ENCODE measurements at places on chromosomes 1 and 21.

DNA sequence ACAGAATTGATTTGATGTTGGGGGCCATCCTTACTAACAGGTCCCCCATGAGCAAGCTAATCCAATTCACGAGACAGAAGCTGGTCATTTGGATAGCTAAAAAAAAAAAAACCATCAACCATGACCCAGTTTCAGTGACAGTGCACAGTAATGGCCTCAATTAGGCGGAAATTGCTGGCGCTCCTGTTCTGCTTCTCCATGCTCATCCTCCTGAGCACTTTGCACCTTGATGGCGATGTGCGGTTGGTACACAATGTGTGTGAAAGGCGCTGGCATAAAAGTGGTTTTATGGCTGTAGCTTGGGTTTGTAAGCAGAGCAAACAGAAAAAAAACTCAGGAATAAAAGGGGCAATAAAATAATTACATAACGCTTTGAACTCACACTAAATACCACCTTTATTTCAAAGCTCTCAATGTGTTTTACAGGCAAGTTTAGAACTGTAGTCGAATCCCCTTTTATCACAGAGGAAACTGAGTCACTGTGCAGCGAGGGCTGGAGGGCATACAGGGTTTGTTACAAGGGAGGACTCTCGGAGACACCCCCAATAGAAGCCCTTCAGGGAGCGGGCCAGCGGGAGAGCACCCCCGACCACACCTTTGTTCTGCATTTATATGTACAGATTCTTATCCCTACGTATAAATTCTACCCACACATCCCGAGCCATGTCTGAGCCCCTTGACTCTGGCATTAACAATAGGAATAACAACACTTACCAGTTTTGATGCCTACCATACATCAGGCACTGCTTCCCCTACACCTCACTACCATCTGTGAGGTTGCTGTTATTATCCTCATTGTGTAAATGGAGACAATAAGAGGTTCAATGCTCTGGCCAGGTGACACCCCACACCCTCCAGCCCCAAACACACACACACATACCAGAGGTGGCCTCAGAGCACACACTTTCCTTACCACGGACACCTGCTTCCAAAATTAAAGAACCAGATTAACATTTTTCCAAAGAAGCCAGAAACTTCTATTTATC lies 213.5 kb upstream of the IRF2BP2 start:
- peak; percentile 67 for DNase-seq

- no peak for DNase-seq
These were observed 313.1 kb downstream of the PTBP2 start for GRCh38 chr1:97034651-97035050.

DNA sequence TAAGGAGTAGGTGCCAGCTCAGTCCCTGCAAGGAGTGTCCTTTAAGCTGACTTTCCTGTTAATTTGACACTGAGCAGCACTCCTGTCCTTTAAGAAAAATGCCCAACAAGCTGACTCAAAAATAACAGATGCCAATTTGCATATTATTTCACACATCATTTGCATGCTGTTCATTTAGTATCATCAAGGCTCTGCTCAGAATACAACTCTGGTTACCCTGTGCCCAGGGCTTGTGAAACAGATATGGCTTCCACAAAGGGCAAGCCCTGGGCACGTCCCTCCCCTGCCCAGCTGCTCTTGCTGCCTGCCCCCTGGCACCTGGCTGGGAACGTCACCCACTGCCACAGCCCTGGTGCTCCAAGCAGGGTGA lies 10.3 kb downstream of the KCNN3 start:
- no peak for DNase-seq

DNA sequence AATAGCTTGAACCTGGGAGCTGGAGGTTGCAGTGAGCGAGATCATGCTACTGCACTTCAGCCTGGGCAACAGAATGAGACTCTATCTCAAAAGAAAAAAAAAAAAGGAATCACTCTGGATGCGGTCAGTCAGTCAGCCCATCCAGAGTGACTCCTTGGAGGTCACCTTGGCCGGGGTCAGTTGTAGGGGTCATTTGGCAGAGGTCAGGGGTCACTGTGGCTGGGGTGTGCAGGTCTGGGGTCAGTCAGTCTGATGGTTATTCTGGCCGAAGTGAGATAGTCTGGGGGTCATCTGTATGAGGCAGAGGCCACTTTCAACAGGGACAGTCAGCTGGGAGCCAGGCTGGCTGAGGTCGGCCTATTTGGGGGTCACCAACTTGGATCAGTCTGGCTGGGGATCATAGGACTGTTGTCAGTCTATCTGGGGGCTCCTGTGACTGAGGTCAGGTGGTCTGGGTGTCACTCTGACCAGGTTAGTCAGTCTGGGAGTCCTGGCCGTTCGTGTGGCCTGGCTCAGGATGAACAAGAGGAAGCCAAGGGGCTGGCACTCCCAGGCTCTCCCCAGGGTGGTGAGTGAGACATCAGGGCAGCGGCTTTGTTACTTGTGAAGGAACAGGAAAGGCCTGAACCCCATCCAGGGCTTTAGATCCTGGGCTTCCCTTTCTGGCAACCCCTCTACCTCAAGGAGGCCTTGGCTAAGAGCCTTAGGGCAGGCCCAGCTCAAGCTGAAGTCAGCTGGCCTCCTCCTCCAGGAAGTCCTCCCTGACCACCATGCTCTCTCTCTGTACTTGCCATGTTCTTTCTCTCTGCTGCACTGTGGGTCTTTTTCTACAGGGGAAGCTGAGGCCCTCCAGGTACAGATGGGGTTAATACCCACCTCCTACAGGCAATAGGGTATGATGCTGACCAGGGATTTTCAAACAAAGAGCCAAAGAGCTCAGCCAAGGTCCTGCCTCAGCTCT lies 15.1 kb downstream of the PTPRU start:
- DNase-seq: no peak

GRCh38 chr1:58062635-58063034 lies 483.9 kb downstream of the OMA1 start:
- DNase-seq: no peak

DNA sequence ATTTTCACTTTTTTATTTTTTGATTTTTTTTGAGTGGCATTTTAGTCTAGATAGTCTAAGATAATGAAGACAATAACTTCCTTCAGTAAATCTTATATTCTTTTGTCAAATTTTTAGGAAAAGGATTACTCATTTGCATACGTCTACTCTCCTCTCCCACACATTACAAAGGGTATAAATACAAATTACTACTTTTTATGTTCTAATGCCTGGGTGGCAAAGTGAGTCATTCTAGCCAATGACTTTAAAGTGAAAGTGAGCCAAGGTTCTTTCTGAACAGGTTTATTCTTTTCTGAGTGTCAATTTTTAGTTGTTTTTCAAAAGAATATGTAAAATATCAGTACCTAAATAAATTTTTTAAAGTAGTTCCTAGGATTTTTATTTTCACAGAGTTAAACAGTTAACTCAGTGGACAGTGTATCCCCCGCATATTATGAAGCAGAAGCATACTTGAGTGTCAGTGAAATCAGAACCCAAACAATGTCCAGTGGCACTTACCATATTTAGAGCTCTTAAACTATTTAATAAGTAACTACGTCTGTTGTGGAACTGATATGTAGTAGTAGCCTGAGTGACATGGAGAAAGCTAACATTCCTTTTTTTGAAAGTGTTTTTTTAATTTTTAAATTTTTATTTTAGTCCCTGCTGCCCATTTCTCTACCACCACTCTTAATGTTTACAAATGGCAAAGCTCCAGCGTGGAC lies 141.7 kb downstream of the PHTF1 start:
- no peak for DNase-seq

- DNase-seq: no peak
These were observed 20.1 kb upstream of the DISP3 start for GRCh38 chr1:11458811-11459275.

- no peak for DNase-seq
These were observed 3.4 kb downstream of the EPB41 start for GRCh38 chr1:28917757-28918118.

GRCh38 chr1:113893267-113893666 lies 5.9 kb upstream of the BCL2L15 start:
- DNase-seq: no peak

GRCh38 chr1:108551137-108551862 lies 8.6 kb upstream of the EEIG2 start:
- no peak for DNase-seq

- peak; percentile 58 for DNase-seq
These were observed 53.6 kb upstream of the A3GALT2 start for GRCh38 chr1:33374336-33375105.

DNA sequence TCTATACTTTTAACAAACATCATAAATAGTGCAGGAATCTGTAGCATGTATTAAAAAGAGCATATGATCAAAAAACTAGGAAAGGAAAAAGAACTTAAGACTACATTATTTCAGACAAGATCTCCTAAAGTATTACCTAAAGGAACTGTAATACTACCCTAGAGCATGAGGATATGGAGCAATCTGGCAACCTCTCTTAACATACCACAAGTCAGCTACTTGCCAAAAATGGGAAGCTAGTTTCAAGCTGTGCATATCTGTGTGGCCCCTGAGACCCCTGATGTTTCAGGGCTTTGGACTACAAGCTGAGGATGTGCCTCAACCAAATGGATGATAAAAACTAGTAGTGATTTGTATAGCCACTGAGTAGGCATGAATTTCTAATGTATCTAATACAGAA lies 525.6 kb downstream of the PTBP2 start:
- no peak for DNase-seq

DNA sequence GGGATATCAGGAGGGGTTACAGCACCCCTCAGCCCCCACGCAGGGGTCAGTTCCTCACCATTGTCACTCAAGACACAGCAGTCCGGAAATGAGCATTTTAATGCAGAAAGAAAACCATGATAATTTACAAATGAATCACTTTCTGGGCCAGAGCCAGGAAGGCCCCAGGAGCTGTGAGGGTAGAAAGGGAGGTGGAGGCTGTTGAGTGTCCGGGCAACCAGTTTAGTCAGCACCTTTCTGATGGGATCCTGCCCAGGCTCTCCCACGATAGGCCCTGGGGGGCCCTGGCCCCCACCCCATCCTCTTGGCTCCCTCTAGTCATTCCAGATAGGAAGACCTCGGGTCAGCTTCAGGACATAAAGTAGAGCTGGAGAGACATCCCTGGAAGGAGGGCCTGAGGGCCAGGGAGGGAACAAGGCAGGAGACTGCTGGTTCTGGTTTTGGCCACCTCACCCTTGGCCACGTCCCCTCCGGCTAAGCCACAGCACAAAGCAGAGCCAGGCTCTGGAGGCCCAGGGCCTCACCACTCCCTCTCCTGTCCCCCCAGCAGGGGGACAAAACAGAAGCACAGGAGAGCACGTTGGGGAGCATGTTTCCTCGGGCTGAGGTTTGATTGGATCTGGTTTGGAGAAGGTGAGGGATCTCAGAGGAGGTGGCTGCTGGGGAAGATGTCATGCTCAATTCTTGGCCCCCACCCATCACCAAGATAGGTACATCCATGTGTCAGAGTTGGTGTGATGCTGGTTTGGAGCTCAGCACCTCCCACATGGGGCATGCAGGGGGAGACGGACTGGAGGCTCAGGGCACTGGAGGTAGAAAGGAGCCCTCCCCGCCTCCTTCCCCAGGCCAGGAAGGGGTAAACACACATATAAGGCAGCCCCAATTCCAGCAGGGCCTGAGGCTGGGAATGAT lies 20.6 kb downstream of the ETNK2 start:
- no peak for DNase-seq

DNA sequence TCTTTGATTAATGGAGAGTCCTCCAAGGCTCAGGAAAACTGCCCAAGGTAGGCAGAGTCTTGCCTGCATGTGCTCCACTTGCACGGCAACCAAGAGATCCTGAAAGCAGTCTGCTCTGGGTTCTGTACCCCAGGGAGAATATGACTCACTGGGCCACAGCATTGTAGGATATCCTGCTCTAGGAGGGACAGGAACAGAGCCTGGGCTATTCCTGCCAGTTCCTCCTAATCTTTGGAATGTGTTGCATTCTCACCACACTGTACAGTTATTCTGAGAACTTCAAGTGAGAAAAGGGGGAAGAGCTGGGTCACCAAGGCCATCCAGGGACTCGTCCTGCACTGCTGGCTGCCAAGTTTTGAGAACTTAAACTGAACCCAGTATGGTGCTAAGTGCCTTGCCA lies 278.5 kb downstream of the MATN1 start:
- DNase-seq: no peak

GRCh38 chr1:180269645-180270529 lies 39.8 kb downstream of the LHX4 start:
- DNase-seq: no peak

- DNase-seq: no peak
These were observed 267.7 kb downstream of the PTBP2 start for GRCh38 chr1:96989302-96989701.

DNA sequence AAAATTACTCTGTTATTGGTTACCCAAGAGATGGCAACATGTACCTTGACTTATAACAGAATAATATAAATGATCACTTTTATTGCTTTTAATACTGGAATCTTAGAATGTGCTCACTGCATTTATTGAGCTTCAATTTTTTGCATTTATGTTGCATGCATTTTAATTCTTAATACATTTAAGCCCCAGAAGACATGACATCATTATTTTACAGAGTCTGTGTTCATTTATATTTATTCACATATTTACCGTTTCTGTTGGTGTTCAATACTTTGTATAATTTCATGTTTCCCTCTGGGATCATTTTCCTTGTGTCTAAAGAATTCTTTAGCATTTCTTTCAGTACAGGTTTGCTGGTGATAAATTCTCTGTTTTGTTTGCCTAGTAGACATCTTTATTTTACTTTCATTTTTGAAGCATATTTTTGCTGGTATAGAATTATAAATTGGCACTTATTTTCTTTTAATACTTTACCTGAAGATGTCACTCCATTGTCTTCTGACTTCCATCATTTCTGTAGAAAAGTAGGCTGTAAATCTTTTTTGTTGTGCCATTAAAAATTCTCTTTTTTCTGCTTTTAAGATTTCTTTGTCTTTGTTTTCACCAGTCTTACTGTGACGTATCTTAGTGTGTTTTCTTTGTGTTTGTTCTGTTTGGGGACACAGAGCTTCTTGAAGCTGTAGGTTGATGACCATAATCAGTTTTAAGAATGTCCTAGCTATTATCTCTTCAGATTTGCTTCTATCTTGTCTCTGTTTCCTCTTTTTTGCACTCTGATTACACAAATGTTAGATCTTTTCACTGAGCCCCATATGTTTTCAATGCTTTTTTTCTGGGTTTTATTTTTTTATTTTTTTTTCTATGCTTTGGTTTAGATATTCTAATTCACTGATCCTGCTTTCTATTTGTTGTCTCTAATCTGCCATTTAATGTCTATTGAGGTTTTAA lies 26.9 kb downstream of the DISP3 start:
- no peak for DNase-seq

GRCh38 chr21:36429947-36430546 lies 44.9 kb downstream of the CHAF1B start:
- no peak for DNase-seq

DNA sequence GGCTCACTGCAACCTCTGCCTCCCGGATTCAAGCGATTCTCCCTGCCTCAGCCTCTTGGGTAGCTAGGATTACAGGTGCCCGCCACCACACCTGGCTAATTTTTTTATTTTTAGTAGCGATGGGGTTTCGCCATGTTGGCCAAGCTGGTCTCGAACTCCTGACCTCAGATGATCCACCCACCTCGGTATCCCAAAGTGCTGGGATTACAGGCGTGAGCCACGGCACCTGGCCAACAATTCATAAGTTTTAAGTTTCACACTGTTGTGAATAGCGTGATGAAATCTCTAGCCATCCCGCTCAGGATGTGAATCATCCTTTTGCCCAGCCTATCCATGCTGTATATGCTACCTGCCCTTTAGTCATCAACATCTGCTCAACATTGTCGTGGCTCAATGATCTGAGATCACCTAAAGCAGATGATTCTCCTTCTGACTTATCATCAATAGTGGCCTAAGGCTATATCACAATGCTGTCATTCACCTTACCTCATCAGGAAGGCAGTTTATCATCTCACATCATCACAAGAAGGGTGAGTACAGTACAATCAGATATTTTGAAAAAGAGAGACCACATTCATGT lies 2.6 kb downstream of the PFDN2 start:
- no peak for DNase-seq

All from cerebellum (tissue), 4 donors.